ENCODE measurements at places on chromosomes 12 and 14. TPM values are rescaled to one million over a fixed set of nuclear protein-coding genes. Genes with fewer than 3 reads are reported as not detected.

DNA sequence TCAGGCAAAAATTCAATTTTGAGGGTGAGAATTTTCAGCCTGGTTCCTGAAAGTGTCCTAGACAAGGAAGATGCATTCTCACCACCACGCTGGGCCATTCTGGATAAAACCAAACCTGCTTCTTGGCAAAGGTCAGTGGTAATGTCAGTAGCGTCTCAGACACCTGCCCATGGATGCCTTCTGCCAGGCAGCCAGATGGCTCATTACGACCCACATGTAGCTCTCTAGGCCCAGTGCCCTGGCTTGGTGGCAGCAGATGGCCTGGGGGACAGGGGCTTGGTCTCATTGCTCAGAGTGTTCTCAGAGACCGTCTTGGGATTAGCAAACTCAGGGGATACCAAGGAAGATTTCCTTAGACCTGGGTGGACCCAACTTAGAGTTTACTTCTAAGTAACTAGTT, 105.1 kb downstream of the ARF6 start:
- DNase-seq = no peak

DNA sequence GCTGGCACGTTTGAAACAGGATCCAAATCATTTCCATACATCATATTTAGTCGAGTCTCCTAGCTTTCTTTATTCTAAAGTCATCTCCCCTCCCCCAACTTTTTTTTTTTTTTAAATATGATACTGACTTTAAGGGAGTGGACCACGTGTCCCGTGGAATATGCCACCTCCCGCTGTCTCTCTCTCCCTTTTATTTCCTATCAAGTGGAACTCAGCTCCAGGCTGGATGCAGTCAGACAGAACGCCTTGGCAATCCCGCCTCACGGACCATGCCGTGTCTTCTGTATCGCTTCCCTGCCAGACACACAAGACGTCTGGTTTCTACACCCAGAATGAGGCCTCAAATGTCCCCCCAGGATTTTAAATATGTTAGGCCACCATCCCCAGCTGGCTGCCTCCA, 21.2 kb downstream of the BCL7A start:
- no peak for DNase-seq

DNA sequence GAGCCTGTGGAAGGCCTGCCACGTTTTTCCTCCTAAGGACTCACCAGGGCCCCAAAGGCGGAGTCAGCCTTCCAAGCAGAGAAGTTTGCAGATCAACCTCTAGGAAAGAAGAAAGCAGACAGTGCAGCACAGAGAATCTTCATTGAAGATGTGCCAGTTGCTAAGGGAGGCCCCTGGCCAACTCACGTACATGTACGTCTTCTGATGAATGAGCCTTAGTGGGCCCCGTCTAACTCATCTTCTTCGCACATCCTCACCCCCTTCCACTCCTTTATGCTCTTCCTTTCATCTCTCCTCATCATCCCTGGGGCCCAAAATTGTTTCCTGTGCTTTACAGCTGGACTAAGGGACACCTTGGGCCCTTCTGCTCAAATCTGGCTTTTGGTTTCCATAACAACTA, 703.0 kb upstream of the TBX3 start:
- no peak for DNase-seq

- no peak for DNase-seq
Measured at GRCh38 chr12:114194066-114194465, 211.9 kb downstream of the TBX5 start.

GRCh38 chr12:126998031-126998430, 1268.9 kb upstream of the TMEM132C start:
- DNase-seq = no peak

- no peak for DNase-seq
Measured at GRCh38 chr12:113163030-113163360, 13.5 kb downstream of the CFAP73 start.

- no peak for DNase-seq
Measured at GRCh38 chr12:15966426-15966825, 55.3 kb downstream of the DERA start.

DNA sequence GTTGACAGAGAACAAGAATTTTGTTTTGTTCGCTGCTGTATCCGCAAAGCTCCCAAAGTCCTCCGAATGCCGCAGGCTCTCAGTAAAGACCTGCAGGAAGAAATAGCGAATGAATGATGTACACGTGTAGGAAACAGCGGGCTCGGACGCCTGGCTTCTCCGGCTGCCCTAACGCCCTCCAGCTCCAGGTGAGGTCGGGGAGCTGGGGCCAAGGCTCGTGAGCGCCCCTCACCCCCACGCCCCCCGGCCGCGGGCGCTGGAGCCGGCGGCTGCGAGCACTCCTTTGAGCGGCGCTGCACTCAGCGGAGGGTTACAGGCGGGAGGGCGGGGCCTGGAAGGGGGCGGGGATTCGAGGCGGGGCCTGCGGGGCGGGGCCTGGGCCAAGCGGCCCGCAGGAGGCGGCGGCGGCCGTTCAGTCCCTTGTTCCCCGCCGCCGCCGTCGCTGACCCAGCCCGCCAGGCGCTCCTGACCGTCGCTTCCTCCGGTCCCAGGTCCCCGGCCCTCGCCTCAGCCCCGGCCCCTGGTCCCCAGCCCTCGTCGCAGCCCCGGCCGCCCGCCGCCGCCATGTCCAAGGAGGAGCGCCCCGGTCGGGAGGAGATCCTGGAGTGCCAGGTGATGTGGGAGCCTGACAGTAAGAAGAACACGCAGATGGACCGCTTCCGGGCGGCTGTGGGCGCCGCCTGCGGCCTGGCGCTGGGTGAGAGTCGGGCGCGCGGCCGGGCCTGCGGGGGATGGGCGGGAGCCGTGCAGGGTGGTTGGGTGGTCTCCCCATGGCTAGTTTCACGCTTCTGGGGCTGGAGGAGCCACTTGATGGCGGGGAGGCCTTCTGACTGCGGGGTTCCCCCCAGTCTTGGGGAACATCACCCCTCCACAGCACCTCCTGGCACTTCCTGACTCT, at the start of gene AACS:
TSS of gene AACS (plus strand) at position 415 of the 898 bp plus-strand sequence. CDS start at position 565, 150 bp downstream.
- DNase-seq = no peak

GRCh38 chr14:104179564-104180129, 41.3 kb downstream of the KIF26A start:
- DNase-seq = no peak

GRCh38 chr14:100278702-100279101, 27.5 kb downstream of the SLC25A29 start:
- DNase-seq = no peak

GRCh38 chr12:121033625-121034349, 5.3 kb downstream of the OASL start:
- no peak for DNase-seq

The SPTB gene
- total RNA-seq = 2.7 TPM

The TMEM52B gene
- not detected for total RNA-seq

The STAT2 gene
- total RNA-seq = 44.7 TPM

The NDUFB1 gene
- 127 TPM for total RNA-seq

The SERPINA10 gene
- total RNA-seq = not detected

The DCP1B gene
- 14.8 TPM for total RNA-seq

Data from H1 (cell line).